ENCODE measurements at places on chromosomes 2 and 18.

- no peak for DNase-seq
Measured at GRCh38 chr2:42979416-42979869, 187.1 kb upstream of the HAAO start.

GRCh38 chr18:75129717-75130477 lies 79.0 kb downstream of the PTGR3 start:
- no peak for DNase-seq

DNA sequence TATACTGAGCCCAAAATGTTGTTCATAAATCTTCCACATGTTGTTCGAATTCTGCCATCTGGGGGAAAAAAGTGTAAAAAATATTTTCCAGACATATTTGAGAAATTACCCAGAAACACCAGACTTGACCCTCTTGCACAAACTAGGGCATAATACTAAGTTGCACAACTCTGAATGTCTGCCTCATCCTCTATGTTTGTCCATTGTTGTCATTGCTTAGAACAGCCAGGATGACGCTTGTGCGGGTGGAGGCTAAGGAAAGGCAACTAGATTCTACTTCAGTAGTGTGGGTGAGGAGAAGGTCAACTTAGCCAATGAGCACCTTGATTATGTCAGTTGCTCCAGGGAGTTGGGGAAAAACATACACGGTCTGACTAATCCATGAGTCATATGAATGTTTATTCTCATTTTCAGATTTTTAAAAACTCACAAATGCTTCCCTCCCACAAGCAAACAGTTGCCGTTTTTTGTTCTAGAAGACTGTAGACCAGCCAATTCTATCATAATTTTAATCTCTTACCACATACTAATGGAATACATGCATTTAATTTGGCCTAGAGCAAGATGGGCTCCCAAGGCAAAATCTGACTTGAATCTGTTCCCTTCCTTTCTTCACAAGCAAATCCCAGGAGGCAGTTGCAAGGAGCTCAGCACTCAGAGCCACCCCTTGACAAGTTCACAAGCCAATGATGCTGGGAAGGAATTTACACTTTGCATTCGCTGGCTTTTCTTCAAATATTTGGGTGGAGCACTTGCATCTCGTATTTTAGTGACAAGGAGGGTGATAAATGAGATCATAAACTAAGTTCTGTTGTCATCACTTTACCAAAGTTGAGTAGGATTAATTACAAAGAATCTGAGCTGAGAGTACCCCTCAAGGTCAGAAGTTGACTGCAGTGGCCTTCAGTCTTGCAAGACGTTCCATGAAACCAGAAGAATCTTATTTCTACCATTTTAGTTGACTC lies 163.2 kb upstream of the TWIST2 start:
- no peak for DNase-seq

GRCh38 chr2:37740164-37740739 lies 68.8 kb upstream of the CDC42EP3 start:
- DNase-seq, result no peak

DNA sequence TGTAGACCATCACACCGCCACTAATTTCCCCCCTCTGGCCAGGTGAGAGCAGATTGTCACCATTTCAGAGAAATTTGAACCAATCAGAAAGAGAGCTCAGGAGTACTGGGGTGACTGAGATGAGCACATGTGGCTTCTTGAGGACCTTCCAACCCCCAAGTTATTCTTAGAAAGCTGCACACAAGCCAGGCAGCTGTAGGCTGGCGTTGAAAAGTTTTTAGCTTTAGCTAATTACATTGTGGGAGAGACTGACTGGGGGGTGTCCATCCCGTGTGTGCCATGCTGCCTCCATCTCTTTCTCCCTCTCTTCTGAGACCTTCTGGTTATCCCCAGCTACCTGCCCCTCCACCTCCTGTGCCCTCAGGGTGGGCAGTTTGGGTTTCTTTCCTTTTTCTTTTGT lies 154.0 kb downstream of the AGAP1 start:
- no peak for DNase-seq

DNA sequence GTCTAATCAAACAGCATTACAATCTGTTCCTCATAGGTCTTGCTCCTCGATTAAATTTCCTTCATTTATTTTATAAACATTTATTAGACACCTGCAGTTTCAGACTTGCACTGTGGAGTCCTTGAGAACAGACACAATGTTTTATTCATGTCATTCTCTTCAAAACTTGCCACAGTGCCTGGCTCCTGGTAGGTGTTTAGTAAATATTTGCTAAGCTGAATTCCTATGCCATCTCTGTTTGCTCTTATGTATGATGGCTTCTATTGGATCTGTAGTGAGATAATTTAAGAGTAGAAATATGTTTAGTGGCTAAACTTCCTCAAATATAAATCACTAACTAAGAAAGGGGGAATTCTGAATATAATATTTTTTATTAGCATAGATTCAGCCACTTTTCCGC lies 61.4 kb downstream of the LRATD1 start:
- DNase-seq, result no peak

DNA sequence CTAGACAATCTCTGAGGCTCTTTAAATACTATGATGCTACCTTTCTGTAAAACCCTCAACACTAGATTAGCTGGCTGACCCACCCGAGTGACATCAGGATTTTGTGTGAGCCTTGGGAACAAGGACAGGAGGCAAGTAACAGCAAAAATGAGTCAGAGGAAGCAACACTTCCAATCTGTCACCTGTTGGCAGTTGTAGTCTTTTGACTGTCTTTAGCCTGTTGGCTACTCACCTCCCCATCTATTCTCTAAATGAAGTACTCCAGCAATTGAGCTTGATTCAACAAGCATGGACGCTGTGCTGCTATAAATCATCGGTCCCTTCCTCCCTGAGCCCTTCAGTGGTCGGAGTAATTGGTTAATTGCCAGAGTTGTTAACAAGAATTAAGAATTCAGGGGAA lies 898.7 kb downstream of the BCL11A start:
- peak; percentile 36 for DNase-seq

- DNase-seq, result no peak
Measured at GRCh38 chr2:41668529-41668928, 379.3 kb upstream of the PKDCC start.

GRCh38 chr18:34862561-34862960 lies 152.5 kb downstream of the DTNA start:
- no peak for DNase-seq

DNA sequence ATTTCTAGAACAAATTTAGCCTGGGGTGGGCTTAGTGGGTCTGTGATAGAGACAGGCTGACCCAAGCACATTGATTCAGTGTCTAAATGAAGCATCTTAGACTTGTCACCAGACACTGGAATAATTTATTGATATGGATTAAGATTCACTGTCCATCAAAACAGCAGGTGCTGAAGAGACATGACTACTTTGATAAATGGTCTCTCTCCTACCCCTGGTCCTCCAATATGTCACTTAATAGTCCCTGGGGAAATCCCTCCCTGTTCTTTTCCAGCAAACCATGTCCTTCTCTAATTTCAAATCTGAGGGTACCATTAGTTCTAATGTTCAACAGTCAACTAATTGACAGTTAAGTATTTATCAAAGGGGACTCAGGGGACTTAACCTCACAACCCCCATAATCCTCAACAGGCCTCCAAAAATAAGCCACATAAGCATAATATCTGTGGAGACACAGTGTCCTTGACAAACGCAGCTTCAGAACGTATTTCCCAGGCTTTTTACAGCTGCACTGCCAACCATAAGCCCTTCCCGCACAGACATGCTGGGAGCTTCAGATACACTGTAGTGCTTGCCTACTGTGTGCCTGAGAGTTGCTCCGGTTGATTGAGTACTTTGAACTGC lies 391.0 kb downstream of the THSD7B start:
- no peak for DNase-seq

- DNase-seq, result no peak
Measured at GRCh38 chr2:98029718-98030222, 34.0 kb upstream of the TMEM131 start.

DNA sequence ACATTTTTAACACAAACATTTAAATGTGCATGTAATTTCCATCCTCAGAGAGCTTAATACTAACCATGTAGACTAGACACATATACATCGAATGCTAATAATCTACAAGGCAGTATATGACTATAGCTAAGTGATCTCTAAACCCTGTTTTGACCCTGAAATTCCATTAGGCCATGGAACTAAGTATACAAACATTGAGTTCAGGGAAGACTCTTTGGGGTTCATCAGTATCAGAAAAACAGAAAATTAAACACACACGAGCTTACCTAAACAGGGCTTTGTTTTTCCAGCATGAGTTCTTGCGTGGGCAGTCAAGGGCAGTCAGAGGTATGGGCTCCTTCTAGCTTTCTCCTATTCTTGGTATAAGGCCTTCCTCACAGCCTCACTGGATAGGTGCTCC lies 106.0 kb upstream of the COPS8 start:
- no peak for DNase-seq

- DNase-seq, result no peak
Measured at GRCh38 chr18:58723810-58724602, 52.7 kb downstream of the MALT1 start.

DNA sequence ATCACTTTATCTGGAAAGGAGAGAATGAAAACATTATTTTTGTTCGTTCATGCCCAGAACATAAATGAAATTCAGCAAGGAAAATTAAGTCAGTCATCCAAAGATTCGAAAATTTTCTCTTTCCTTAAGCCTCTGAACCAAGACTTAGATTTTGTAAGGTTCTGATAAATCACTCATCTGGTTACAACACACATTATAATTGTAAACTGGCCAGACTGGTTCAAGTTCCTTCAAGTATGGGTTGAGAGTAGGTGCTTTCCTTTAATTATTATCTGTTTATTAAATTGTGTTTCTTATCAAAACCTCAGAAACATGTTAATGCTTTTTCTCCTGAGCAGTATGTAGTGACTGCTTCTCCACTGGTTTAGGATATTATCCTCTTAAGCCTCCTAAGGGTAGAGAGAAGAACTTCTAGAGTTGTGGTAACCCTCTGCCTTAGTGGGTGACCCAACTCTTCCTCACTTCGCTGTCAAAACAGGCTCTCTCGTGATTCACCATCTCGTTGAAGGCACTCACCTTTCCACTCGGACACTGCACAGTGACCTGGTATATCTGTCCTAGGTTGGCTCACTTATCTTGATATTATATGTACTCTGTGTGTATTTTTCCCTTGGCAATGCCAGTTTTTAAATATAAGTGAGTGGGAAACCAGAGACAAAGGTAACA lies 325.9 kb downstream of the PAX3 start:
- no peak for DNase-seq

- DNase-seq, result no peak
Measured at GRCh38 chr18:36627637-36628036, 201.2 kb downstream of the TPGS2 start.

DNA sequence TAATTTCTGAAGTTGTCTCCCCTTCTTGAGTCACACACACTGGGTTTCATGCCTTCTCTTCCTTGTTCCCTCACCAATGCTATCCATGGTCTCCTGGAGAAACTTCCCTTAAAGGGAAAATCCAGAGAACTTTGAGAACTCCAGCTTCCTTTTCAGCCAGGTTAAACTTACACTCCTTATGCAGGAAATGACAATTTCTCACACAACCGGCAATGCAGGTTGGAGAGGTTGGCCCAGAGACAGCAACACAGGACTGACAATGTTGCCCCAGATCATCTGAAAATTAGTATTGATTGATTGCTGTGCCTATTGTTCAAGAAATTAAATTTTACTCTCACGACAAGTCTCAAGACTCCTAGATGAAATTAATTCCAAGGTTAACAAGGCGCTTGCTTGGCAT lies 292.2 kb downstream of the NYAP2 start:
- DNase-seq, result no peak

- no peak for DNase-seq
Measured at GRCh38 chr2:84800194-84800805, 80.6 kb downstream of the TRABD2A start.

GRCh38 chr2:17821535-17822444 lies 5.5 kb downstream of the MSGN1 start:
- DNase-seq, result no peak

- peak; percentile 52 for DNase-seq
Measured at GRCh38 chr2:161085149-161085548, 75.1 kb upstream of the TANK start.

DNA sequence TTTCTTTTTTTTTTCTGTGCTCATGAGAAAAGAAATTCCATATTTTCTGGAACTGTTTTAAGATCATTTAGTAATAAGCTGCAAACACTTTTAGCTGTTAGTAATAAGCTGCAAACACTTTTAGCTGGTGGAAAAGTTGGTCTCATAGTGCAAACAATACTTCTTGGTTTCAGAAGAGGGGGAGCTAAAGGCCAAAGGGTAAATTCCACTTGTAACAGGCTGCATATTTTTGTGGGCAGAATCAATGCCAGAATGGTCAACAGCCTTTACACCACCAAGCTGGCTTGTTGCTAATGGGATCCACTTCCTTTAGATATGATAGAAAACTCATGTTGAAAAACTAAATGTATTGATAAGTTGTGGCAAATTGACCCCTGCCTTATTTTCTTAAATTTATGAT lies 356.8 kb downstream of the NR4A2 start:
- no peak for DNase-seq

GRCh38 chr18:9851511-9851910 lies 34.3 kb upstream of the TXNDC2 start:
- DNase-seq, result no peak

GRCh38 chr2:236162882-236163470 lies 5.2 kb downstream of the GBX2 start:
- DNase-seq, result no peak

DNA sequence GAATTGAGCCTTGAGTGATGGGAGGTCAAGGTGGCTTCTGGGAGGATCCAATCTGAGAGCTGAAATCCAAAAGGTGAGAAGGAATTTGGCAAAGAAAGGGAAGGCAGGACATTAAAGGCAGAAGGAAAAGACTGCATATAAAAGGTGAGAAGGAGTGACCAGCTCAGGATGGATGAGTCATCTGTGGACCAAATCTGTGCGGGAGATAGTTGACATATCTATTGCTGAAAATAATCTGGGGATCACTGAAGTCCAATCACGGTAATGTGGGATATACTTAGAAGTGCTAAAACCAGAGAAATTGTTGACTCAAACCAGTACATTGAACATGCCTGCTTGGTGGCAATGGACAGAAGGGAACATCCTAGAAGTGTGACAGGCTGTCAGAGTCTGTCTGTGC lies 8.0 kb upstream of the PTPN4 start:
- no peak for DNase-seq

DNA sequence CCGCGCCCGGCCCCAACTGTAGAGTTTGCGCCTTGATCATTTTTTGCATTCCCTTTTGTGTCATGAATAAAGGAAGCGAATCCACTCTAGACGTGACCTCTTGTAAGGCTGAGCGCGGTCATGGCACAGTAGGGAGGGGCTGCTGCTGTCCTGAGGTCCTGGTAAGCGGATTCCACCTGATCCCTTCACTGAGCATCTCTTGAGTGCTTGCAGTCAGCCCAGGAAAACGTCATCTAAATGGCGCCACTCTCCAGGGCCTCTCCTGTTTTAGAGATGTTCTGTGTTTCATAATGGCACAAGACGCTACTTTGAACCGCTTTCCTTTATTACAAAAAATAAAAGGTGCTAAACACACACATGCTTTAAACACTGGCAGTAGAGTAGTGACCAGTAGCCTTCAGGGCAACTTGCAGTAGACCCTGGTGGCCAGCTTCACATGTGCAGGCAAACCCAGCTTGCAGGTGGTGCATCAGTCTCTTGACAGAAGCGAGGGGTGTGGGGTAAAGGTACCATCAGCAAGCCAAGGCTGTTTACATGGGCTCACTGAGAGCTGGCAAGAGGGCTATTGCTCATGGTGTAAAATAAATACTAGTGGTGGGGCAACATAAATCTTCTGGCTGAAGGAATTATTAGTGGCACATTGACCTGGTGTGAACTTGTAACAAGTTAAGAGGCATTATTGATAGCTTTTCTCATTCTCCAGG lies 43.0 kb upstream of the ACKR3 start:
- no peak for DNase-seq

- no peak for DNase-seq
Measured at GRCh38 chr2:144239306-144239705, 280.6 kb downstream of the ZEB2 start.
